Adipocyte (in vitro differentiated cells): ENCODE measurements at places on chromosomes 12 and 14.
A peak's percentile ranks its signal among the peaks of the same experiment; 100 is the strongest.

GRCh38 chr12:132668191-132669088, 18.7 kb downstream of the POLE start:
- DNase-seq = no peak

DNA sequence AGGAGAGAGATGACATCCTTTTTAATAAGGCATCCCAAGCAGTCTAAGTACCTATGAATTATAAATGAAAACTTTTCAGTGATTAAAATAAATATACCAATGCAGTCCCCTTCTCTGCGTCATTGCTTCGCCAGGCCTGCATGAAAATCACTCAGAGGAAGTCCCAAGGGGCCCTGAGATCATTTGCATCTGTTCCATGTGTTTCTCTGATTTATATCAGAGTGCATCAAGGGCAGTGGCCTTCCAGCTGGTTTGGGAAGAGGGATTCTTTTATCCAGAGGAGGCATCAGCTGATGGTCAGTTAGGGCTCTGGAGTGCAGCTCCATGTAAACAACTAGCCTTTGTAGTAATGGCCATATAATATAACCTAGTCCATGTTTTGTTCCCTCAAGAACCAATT, 210.1 kb downstream of the RGS6 start:
- no peak for DNase-seq

DNA sequence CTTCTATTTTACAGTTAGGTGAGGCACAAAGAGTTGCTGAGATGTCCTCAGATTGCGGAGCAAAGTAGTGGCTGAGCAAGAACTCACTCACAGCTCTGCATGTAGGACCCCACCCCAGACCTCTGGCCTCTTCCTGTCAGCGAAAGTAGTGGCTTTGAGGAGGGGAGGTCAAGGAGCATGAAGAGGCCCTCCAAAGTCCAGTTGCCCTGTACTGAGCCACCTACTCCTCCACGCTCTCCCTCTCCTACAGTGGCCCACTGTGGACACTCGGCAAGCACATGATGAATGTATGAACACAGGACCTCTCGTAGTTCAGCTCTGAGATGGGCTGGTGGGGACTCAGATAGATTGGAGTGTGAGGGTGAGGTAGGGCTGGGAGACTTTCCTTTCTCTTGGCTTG, 5.3 kb upstream of the PLEKHH1 start:
- no peak for DNase-seq

GRCh38 chr14:101193845-101194372, 290.4 kb upstream of the RTL1 start:
- DNase-seq = no peak

GRCh38 chr12:121861636-121862254, 3.1 kb upstream of the HPD start:
- peak; percentile 71 for DNase-seq

DNA sequence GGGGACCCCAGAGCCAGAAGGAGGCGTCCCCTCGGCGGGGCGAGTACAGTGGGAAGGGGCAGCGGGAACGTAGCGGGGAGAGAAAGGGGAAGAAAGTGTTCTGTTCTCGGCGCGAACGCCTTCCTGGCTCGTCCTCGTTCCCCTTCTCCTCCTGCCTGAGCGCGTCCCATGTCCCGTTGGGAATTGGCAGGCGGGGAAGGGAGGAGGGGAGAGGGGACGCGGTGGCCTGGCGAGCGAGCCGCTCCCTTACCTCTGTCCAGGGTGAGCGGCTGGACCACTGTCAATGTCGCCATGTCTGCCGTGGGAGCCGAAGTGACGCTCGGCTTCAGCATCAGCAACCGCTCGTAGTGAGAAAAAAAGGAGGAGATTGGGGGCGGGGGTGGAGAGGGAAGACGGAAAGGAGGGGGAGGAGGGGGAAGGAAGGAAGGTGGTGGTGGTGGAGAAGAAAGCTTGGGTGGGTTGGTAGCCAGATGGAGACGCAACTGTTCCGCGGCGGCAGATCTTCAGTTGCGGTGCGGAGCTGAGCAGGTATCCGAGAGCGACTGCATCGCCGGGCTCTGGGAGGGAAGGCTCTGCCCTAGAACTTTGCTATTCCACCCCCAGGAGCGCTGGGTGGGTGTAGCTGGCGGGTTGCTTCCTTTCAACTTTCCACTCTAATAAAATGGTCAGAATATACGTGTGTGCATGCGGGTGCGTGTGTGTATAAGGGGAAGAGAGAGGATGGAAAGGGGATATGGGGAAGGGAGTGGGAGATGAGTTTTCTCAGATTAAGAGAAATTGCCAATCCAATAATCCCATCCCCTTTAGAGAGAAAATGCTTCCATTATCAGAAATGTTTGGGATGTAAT, at the start of gene LIN7A:
Gene LIN7A (minus strand): TSS at position 544 of the 848 bp plus-strand sequence. CDS start 212 bp downstream, at position 332.
- DNase-seq = peak; percentile 71

GRCh38 chr12:94240171-94240570, 91.8 kb downstream of the PLXNC1 start:
- no peak for DNase-seq

- no peak for DNase-seq
Observed at GRCh38 chr12:51323317-51323960, 535 bp downstream of the BIN2 start.

GRCh38 chr12:116166306-116166705, 111.2 kb downstream of the MED13L start:
- no peak for DNase-seq

DNA sequence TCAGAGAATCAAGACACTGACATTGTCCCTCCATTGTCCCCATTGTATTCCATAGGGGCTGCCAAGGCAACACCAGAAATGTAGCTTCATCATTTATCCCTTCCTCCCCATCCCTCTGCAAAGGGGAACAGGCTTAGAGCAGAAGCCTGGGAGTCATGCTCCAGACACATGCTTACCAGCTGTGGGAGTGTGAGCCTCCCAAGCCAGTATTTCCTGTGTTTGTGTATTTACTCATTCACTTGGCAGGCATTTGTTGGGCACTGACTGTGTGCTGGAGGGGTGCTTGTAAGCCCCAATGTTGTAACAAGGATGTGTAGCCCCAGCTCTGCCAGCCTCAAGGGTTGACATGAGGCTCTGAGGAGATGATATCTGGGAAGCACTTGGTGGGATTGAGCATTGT, 46.0 kb upstream of the TCL1A start:
- no peak for DNase-seq

DNA sequence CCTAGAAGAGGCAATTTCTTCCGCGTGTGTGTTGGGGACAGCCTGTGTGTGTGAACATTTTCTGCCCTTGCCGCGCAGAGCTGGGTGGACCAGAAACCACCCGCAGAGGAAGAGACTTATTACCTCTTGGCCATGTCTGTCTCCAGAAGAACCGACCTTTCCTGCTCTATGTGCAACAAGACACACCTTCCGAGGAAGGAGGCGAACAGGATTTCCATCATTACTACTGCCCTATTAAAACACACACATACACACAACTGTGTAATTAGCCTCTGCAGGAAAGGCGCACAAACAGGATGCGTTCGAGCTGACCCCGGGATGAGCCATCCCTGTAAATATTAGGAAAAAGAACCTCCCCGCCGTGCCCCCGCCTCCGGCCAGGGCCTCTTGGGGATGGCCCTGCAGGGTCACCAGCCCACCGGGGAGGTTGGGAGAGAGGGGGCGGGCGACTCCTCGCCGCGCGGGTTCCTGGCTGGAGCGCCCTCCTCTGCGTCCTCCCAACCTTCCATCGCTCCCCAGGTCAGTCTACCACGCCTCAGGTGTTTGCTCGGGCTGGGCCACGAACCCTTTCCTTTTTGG, 484 bp upstream of the PRKCH start:
- DNase-seq = no peak

DNA sequence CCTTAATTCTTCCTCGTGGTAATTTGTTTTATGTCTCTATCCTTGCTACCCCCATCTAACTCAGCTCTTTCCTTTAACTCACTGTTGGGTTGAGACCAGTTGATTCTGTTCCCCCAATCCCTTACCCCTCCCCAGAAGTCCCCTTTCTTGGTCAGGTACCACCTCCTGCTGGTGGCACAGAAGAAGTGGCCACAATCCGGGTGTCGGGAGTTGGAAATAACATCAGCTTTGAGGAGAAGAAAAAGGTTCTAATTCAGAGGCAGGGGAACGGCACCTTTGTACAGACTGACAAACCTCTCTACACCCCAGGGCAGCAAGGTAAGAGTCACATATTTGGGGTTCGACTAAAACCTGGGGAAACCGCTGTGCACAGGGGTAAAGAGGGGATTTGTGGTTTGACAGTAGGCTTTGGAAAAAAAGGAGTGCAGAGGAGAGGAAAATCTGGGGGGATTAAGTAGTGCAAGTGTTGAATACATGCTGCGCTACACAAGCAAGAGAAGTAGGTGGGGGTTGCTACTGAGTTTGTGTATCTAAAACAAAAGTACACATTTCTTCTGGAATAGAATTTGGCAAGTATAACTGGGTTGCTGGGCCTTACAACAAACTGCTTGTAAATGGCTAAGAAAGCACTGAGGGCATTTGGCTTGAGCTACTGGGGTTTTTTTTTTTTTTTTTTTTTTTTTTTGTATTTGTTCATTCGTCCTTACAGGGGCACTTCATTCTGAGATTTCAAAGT, 1.3 kb downstream of the A2ML1 start:
- peak; percentile 57 for DNase-seq

GRCh38 chr12:89424389-89424788, 72.1 kb upstream of the DUSP6 start:
- DNase-seq = no peak

GRCh38 chr14:101235335-101236103, 325.8 kb upstream of the DIO3 start:
- DNase-seq = peak; percentile 68

- no peak for DNase-seq
Observed at GRCh38 chr14:36105401-36105800, 71.1 kb downstream of the PTCSC3 start.

- DNase-seq = no peak
Observed at GRCh38 chr14:88825503-88825902, 1.1 kb downstream of the TTC8 start.

- no peak for DNase-seq
Observed at GRCh38 chr12:117342682-117343081, 18.7 kb downstream of the NOS1 start.

- DNase-seq = peak; percentile 93
Observed at GRCh38 chr14:96246539-96246847, 9.5 kb upstream of the BDKRB1 start.

DNA sequence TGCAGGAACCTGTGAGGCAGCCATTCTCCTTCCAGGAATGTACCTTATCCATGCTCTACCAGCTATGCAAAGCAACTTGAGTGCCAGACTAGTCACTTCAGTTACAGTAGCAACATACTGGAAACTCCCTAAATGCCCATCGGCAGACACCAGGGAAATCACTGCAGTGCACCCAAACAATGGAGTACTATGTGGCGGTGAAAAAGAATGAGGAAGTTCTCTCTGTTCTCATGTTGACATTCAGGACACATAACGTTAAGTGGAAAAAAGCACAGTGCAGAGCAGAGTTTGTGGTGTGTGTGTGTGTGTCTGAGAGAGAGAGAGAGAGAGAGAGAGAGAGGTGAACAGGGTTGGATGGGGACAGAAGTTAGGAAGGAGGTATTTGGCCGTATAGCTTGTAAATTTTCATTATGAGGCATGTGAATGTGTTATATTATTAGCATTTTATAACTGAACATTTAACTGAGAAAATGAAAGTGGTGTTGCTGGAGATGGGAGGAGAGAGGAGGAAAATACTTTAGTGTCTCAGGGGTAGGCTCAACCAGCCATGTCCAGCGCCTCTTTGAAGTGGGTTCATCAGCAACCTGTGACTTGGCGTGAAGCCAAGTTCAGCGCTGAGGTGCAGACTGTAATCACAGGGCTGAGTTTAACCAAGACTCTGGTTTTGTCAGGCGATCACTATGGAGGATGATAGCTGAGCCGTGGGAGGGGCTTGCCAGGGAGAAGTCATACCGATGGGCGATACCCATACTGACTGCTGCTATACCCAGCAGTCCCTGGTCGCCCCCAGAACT, 17.3 kb downstream of the TNFAIP2 start:
- DNase-seq = no peak

DNA sequence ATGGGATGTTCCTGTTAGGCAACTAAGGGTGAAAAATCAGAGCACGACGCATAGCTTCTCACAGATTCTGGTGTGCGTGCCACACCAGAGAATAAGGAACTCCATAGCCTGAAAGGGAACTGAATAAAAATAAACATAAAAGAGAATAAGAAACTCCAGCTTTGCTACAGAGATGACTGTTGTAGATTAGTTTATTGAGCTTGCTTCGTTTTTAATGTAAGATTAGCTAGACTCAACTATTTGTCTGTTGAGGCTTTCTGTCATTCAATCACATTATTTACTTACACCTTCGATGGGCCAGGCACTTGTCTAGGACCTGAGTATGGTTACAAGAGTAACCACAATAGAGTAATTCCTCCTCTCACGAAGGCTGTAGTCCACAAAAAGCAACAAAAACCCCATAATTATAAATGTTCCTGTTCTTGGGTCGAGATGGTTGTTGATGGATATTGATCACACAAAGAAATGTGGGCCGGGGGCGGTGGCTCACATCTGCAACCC, 807 bp upstream of the ZCCHC8 start:
- no peak for DNase-seq

DNA sequence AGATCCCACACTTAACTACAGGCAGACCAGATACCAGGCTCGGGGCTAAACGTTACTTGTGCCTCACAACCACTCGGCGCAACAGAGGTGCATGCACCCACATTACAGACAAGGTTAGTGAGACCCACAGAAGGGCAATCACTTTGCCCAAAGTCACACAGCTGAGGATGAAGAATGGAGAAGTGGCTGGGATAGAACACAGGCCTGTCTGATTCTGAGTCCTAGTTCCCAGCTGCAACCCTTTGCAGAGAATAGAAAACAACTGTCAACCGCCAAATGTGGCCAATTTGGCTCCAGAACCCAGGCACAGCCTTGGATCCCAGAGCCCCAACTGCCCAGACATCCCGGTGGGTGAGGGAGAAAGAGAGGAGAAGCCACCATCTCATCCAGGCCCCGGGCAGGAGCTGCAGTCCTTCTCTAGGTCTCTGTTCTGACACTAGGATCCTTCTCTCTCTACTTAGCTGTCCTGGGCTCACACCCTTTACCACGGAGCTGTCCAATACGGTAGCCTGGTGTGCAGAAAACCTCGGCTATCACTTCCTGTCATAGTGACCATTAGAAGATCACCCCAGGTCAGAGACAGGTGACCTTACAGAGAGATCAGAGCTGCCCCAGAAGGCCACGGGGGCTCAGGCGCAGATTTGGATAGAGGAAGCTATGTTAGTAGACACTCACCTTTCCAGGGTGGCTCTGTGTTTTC, 59.1 kb downstream of the FAM222A start:
- DNase-seq = no peak

DNA sequence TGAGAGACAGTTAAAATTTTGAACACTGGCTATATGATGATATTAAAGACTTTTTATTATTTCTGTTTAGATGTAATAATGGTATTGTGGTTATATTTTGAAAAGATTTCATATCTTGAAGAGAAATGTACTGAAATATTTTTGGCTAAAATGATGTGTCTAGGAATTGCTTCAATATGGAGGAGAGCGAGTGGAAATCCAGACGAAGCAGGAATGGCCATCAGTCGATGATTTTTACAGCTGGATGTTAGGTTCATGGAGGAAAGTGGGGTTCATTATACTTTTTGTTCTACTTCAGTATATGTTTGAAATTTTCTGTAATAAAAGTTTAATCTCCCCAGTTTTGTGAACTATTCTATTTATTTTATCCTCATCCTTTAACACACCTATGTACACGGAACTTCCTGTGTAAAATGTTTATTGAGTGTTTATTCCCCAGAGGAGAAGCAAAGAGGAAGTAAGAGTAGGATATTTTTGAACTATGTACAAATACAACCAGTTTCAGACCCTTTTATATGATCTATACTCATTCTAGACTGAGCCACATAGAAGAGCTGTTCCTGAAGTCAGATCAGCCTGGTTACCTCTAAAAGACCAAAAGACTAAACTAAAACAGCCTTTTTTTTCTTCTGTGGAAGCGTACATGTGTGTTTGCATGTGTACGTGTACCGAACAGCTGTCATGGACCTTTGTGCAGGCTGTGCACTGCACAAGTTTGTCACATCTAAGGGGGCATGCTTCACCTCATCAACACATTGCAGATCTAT, 211.0 kb upstream of the NUDT4 start:
- DNase-seq = no peak
